ENCODE measurements at places on chromosomes 16 and 17.

- no peak for DNase-seq
Observed at GRCh38 chr17:30103921-30104320, 12.7 kb upstream of the NSRP1 start.

DNA sequence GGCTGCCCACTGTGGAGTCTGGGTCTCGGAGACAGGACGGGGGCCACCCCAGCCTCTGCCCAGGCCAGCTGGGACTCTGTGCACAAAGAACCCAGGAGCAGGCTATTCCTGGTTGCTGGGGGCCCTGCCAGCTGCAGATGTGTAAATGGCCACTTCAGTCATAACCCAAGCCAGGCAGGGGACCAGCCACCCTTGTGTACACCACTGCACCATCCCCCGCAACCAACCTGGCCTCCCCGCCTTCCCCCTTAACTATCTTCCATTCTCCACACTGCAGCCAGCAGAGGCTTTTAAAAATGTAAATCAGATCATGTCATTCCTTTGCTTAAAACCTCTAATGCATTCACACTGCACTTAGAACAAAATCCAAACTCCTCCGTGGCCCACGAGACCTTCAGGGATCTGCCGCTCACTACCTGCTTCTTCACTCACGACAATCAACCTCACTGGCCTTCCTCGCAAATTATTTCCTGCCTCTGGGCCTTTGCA, 28.3 kb downstream of the RTN4RL1 start:
- DNase-seq, result peak; percentile 58

DNA sequence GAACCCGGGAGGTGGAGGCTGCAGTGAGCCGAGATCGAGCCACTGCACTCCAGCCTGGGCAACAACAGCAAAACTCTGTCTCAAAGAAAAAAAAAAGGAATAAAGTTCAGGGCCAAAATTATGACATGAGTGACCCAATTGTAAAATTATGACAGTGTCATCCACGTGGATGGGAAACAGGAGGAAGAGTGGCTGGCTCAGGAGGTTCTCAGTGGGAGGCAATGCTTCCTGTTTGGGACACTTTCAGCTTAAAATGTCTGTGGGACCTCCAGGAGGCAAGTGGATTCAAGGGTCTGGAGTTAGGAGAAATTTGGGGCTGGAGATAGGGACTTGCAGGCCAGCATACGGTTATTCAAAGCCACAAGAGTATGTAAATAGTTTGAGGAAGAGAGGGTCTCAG, 8.0 kb upstream of the STX4 start:
- DNase-seq, result no peak

DNA sequence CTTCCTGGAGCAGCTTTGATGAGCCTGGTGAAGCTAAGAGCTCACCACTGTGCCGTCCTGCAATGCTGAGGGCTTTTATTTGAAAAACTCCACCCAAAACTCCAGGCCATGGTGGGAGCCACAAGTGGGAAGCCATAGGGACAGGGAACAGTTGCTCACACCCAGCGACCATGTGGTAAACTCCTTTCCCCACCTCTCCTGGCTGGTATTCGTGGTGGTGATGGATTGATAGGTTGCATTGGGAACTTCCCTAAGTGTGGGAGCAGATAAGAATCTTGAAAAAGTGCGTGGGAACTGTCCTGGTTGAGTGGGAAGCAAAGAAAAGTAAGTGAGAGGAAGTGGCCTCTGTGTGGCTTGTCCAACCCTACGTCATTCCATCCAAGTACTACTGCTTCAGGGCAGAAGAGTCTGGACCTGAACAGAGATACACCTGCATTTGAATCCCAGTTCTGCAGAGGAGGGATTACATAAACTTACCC, at the start of gene CCL1:
CCL1 (minus strand) TSS at position 51 of the 479 bp plus-strand sequence. CDS start 72 bp downstream, outside the sequence.
- no peak for DNase-seq

DNA sequence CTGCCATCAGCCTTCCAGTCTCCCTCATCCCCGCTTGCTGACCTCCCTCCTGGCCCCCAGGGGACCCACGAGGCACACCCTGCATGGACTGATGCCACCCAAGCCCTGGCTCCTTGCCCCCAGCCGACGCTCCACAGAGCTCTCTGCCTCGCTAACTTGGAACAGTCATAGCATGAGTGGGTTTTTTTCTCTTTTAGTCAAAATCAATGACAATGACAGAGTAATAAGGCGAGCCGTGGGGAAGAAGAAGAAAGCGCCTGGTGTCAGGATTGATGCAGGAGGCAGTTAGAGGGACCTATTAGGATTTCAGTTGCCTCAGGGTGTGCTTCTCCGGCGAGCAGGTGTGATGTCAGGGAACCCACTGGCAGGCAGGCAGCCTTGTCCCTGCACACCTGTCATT, 176.3 kb upstream of the TNRC6C start:
- DNase-seq, result no peak

DNA sequence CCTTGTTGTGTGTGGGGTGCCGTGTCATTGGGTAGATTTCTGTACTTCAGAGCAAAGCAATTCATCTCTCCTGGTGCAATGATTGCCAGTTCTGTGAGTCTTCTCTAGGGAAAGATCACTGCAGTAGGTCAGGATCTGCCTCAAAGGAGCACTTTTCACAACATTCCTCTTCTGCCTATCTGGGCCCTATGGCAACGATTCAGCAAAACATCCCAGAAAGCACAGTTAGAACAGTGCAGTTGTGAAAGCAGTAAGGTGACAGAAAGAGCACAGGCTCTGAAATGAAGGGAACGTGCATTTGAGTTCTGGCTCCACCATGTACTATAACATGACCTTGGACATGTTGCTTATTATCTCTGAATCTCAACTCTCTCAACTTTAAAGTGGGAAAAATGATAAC, 178.5 kb upstream of the N4BP1 start:
- DNase-seq, result no peak

- DNase-seq, result no peak
Observed at GRCh38 chr17:79761894-79762589, 15.9 kb upstream of the CBX2 start.

DNA sequence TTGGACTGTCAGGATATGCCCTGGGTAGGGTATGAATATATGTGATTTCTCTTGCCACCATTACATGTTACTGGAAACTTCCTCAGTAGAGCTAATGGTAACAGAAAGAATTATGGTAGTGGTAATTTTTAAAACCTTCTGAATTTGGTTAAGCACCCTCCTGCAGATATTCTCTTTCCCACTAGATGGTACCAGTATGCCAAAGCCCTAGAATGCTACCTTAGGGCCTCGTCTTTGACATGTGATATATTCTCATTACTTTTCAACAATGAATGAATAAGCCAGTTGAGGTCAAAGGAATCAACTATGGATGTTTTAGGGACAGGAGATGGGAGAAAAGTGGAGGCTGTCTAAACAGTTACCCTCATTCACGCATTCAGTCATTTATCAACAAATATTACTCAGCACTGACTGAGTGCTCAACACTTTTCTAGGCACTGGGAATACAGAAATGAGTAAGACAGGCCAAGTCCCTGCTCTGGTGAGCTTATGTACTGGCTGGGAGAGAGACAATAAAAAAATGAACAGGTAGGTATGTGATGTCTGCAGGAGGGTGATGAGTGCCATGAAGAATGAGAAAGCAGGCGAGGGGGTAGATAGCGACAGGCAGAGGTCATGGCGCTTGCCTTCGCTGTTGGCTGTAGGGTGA, 14.7 kb downstream of the CDH13 start:
- DNase-seq, result no peak

GRCh38 chr17:65668211-65668610, 106.8 kb upstream of the AXIN2 start:
- no peak for DNase-seq

DNA sequence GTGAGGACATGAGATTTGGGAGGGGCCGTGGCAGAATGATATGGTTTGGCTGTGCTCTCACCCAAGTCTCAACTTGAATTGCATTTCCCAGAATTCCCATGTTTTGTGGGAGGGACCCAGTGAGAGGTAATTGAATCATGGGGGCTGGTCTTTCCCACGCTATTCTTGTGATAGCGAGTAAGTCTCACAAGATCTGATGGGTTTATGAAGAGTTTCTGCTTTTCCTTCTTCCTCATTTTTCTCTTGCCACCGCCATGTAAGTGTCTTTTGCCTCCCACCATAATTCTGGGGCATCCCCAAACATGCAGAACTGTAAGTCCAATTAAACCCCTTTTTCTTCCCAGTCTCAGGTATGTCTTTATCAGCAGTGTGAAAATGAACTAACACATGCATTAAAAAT, 40.6 kb downstream of the CCT6B start:
- no peak for DNase-seq

GRCh38 chr17:41223821-41224220, 2.6 kb upstream of the KRTAP9-2 start:
- DNase-seq, result no peak

DNA sequence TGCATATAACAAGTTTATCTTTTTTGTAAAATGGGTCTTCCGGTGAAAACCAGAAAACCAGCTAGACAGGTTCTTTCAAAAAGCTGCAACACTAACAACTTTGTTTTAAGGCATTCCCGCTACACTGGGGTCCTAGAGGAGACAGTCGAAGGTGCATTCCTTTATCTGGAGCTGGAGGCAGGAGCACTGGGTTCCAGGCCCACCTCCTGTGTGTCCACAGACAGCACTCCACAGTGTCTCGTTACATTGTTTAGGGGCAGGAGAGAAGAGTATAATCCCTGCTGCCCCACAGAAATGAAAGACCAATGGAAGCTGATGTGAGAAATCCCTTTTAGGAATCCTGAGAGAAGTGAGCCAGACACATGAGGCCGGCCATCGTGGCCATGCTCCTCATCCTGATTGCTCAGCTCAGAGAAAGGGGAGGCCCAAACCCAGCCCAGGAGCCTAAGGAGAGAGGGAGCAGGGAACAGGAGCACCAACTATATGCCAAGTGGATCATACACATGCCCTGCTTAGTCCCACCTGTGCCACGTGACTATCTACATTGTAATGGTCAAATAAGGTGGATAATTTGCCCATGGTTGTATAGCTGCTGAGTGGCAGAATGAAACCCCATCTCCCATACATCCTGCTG, 59.5 kb downstream of the CCDC182 start:
- no peak for DNase-seq

DNA sequence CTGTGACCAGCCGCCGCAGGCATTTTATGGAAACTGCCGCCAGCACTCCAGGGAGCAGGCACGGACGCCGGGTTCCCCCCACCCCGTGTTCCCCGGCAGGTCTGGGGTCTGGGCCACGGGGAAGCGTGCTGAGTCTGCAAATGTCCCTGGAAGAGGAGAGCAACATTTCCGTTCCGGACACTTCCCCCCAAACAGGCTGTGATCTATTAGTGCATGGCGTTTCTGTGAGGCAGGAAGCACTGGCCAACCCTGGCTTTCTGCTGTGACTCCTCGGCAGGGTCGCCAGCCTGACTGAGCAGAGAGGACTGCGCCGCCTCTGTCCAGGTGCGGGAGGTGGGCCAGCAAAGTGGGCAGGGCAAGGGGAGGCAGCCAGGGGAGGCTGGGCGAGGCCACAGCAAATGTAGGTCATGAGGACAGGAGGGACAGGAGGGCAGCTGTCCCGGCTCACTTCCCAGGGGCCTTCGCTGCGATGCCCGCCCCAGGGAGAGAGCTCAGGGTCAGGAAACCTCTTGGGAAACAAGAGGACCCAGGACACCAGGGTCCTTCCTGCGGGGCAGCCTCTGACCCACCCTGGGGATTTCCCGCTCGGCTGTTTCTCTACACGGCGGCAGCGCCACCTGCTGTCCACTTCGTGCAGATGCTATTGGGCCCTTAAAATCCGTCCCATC, 9.5 kb downstream of the FOXF1 start:
- DNase-seq, result peak; percentile 62

GRCh38 chr16:85641776-85642176, 28.7 kb downstream of the GSE1 start:
- no peak for DNase-seq

DNA sequence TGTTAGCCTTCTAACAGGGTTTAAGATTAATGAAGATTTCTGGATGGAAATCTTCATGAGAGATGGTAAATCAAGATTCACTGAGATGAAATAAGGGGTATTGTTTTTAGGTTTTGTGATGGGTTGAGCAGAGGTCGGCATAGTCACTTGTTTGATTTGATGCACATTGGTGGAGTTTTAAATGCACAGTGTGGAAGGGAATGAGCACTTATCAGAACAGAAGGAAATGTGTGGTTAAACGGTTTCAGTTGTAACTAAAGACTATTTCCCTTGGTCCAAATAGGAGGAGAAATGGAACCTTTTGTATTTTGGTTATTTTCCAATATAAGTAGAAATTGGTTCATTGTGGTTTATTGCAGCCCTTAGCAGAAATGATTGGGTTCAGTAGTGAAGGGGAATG, 34.1 kb downstream of the CBFB start:
- no peak for DNase-seq

DNA sequence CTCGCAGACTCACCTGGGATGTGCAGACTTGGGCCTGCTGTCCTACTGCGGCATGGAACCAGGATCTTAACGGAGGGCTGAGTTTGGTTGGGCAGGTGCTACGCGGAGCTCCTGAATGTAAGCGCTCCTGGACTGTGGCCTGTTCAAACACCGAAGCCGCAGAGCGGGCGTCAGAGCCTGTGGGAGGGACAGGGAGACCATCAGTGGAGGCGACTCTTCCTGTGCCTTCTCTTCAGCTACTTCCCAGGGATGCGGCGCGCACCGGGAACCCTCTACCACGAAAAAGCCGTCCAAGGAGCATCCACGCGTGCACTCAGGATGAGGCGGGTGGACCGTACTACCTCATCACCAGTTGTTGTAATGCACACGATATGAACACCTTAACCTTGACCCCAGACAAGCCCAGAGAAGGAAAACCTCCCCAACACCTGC, 2.0 kb downstream of the USP36 start:
- no peak for DNase-seq

DNA sequence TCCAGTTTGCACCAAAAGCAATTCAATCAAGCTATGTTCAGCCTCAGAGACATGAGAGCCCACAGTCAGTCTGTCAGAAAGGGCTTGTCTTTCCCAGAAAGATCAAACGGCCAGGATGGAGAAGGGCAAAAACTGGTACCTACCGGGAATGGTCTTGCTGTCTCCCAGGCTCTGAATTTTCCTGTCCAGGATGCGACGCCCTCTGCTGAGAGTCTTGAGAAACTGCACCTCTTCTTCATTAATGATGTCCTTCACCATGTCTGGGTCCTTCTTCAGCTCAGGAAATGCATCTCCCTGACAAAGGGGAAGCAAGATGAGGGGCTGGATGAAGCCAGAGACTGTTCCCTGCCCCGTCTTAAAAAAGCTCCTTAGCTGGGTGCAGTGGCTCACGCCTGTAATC, 15.8 kb upstream of the EXOSC6 start:
- DNase-seq, result peak; percentile 49

DNA sequence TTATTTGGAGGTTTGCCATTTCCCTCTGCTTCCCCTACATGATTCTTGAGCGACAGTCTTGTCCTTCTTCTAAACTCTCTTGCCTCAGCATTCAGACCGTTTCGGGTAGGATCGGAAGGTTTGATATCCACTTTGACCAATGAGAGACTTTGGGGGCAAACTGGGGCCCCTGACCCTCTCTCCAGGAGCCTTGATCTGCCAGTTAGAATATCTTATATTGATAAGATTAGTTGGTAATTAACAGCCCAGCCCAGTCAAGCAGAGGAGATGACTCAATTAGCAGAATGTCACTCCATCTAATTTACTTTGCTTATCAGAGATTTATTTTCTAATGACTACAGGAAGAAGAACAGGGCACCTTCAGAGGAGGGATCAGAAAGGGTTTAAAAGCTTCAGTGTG, 532.8 kb downstream of the XYLT1 start:
- DNase-seq, result no peak

- no peak for DNase-seq
Observed at GRCh38 chr17:53655591-53655990, 167.1 kb upstream of the KIF2B start.

GRCh38 chr17:48262982-48263730, 155.6 kb downstream of the SNX11 start:
- DNase-seq, result peak; percentile 28

Data from HAP-1 (cell line).